ENCODE measurements at places on chromosomes 11 and 22.

DNA sequence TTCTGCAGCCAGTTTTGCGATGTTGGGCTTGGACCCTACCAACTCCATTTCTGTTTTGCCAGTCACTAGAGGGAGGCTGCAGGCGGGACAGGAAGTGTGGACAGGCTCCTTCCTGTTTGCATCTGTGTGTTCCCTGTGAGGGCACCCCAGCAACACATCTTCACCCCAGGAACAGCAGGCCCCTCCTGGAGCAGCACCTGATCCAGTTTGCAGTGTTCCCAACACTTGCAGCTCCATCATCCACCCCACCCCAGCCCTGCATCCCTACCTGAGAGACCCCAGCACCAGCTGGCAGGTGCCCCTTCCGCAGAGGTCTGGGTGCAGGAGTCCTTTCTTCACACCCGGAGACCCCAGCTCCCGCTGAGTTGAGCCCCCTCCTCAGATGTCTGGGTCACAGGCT is 7.4 kb upstream of the VSIG10L2 start:
- no peak for DNase-seq

DNA sequence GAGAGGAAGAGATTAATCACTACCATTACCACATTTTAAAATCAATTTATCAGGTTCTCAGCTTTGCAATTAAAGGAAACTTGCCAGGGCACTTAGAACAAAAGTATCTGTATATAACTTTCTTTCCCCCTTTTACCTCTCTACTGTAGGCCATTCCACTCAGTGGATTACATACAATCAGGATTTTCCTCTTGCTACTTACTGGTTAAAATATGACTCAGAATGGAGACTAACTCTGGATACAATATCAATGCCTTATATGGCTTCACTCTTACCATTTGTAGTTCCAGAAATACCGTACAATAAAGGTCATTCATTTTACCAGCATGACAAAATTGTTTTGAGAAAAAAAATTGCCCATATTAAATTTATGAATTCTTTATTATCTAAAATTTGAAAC is 706.8 kb downstream of the KCNA4 start:
- DNase-seq = no peak

DNA sequence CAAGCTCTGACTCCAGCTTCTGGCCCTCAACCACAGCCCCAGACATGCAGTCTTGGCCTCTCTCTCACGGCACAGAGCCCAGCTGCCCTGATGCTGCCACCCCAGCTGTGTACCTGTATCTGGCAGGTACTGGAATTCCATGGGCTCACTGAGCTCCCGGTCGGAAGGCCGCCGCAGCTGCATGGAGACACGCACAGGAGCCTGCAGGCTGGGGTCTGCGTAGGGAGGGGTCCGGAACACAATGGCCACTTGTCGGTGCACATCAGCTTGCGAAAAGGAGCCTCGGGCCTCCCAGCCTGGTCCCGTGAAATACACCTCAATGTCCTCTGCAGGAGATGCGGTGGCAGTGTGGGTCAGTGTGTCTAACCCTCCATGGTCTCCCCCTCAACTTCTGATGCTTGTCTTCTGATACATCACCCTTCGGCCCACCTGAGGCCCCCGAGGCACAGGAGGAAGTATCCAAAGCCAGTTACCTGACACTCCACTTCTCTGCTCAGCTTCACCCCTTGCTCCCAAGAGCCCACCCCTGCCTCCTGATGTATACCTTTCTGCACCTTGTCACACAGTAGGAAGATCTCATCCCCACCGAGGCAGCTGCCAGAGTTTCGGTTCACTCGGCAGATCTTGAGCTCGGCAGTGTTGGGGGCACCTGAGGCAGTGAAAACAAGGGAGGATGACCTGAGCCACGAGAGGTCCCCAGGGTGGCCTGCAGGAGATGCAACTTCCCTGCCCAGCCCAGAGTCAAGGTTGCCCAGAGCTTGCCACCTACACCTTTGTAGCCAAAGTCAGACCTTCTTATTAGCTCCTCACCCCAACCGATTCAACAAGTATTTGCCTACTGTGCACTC is 4.3 kb downstream of the RELA start:
- no peak for DNase-seq

GRCh38 chr11:68189888-68190287 is 23.2 kb downstream of the KMT5B start:
- no peak for DNase-seq

- no peak for DNase-seq
These were observed 11.2 kb downstream of the C22orf31 start for GRCh38 chr22:29050457-29050856.

- no peak for DNase-seq
These were observed 109.8 kb downstream of the PKNOX2 start for GRCh38 chr11:125274309-125274708.

- DNase-seq = peak; percentile 32
These were observed 4.4 kb downstream of the RAD9A start for GRCh38 chr11:67396259-67396581.

DNA sequence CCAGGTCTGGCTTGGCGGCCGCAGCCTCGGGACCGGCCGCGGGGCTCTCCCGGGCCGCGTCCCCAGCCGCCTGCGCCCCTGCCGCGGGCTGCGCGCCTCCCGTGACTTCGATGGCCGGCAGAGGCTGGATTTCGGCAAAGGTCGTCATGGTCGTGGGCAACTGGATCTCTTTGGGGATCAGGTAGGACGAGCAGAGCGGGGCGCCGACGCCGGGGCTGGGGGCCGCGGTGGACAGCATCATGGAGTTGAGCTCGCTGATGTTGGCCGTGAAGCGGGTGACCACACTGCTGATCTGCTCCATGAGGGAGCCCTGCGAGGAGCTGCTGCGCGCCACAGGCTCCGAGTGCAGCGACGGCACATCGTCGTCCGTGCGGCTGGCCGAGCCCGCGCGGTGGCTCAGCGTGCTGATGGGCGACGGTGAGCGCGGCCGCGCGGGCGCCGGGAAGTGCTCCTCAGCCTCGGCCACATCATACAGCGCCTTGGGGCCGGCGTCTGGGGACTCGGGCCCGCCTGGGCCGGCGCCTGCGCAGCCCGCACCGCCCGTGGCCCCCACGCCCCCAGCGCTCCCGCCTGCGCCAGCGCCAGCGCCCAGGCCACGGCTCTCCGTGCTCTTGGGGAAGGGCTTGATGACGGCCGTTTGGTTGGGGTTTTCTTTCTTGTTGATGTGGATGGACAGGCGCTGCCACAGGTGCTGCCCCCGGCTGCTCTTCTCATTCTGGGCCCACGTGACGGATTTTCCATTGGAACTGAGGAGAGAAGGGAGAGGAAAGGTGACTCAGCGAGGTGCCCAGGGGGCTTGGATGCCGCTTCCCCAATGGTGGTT is 171.4 kb upstream of the CTSC start:
- DNase-seq = peak; percentile 43

GRCh38 chr11:95445746-95446333 is 214.8 kb upstream of the SESN3 start:
- no peak for DNase-seq

DNA sequence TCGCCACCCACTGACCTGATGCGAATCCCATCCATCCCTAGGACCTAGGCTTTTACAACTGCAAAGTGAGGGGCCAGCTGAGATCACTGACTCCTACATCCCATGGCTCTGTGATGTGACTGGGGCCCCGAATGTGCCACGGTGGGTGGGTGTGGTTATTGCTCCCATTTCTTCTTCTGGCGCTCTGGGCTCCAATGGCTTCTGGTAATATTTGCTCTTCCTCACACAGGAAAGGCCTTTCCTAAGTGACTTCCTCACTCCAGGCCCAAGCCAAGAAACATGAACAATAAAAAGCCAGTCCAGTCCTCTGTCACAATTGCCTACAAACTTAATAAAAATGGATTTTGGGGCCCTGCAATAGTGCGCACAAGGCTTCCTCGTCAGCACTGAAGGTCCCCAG is 78.1 kb downstream of the GALNT18 start:
- DNase-seq = no peak

DNA sequence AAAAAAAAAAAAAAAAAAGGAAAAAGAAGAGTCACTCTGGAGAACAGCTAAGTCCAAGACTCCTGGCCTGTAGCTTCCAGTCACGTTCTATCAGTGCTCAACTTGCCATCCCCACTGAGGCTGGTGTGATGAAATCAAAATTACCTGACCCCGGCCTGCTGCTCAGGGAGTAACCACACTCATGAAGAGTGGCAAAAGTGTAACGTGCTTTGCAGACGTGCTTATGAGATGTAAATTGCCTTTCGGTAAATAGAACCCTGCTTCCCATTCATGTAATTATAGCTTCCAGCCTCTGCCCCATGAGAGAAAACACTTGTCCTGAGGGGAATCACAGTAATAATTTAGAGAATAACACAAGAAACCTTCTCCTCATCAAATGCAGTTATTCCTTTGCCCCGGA is 28.2 kb upstream of the CHKA start:
- no peak for DNase-seq

- no peak for DNase-seq
These were observed 41.3 kb upstream of the SLN start for GRCh38 chr11:107752949-107753822.

DNA sequence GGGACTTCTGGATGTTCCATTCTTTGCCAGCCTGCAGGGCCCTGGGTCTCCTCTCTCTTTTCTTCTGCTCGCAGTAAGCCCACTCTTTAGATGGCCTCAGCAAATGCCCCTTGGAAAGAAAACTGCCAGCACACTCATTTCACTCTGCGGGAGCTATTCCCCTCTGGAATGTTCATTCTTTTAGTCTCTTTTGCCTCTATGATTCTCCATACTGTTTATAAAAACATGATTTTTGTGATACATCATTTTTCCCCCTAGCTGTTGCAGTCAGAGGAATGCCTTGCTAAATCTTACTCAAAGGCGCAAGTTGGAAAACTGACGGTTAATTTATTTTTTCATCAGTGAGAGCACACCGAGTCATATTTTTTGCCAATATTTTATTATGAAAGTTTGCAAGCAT is 184.9 kb downstream of the SNX19 start:
- no peak for DNase-seq

- DNase-seq = peak; percentile 97
These were observed 10.6 kb upstream of the TREH start for GRCh38 chr11:118689852-118690552.

- no peak for DNase-seq
These were observed 129.0 kb downstream of the MICAL2 start for GRCh38 chr11:12239396-12239795.

DNA sequence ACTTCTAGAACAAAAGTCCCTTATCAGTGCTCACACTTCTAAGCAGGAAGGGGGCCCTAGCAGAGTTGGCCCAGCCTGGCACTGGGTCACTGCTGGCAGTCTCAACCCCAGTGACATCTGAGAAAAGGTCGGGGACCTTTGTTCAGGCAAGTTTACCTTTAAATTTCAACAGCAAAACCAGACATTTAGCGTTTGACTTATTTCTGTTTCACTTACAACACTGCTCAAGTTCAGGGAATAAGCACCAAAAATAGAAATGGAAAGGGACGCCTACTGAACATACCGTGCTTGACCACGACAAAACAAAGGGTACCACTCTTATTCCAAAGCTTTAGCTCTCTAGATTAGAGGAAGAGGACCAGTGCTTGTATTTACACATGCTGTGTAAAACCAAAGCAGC is 26.2 kb downstream of the PITPNB start:
- DNase-seq = no peak

- no peak for DNase-seq
These were observed 1.2 kb downstream of the PGAP2 start for GRCh38 chr11:3809624-3809928.

GRCh38 chr22:22519591-22519990 is 479 bp downstream of the ZNF280A start:
- DNase-seq = no peak

DNA sequence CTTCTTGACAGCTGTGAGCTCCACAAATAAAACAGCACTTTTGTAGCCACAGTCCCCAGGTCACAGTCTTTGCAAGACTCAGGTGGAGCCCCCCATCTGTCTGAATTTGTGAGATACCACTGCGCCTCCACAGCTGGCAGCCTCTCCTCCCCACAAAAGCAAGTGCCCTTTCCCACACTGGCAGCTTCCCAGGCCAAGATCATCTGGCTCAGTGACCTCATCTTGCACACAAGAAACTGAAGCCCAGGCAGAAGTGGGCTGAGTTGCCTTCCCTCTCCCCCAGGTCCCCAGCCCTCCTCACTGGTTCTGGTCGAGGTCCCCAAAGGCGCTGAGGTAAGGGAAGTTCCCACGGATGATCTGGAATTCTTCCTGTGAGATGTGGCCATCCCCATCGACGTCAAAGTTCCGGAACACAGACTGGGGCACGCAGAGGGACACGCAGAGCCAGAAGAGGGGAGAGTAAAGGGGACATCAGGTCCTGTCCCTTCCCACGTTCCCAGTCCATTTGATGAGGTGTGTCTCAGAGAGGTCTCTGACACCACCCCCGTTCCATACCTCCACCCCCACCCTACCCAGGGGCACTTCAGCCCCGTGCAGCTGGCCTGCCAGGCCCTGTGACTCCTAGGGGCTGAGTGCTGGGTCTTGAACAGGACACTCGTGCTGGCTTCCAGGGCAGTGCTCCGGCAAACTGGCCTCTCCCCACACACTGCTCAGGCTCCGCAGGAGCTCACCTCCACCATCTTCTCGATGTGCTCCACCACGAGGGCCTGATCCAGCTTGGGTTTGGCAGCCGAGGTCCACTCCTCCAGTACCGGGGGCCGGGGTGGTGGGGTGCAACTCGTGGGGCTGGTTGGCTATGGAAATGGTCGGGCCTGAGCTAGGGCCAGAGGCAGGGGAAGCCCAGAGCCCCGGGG is 8.9 kb downstream of the RASGRP2 start:
- no peak for DNase-seq

DNA sequence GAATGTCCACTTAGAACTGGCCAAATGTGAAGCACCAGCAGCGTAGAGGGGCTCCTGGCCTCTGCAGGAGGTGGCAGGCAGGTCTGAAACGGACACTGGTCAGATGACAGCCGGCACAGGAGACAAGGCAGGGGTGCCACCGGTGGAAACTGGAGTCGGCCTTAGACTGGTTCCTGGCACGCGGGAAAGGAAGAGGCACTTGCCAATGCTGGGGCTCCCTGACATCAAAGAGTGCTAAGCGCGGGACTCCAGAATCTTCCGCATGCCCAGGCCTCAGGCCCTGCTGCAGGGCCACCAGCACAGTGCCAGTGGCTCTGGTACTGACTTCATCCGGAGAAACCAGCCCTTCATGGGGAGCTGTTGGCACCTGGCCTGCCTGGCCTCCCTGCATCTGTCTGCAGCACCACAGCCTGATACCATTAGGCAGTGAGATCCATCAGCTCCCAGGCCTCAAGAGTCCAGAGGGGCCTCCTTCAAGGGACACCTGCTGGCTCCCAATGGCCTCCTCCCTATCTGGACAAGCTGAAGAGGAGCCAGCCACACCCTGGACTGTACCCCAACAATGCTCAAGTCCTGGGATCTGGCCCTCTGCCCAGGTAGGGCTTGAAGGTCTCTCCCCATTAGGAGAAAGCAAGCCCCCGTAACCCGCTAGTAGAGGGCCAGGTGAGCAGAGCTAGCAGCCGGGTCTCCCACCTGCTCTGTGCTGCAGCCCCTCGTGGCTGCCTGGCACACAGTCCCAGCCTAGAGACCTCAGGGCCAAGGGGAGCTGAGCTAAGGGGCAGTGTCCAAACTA is 29.7 kb upstream of the GNB1L start:
- no peak for DNase-seq
